GM23248 (cell line): ENCODE measurements at places on chromosomes 6 and 20. TPM values are rescaled to one million over a fixed set of nuclear protein-coding genes. Genes with fewer than 3 reads are reported as not detected.

DNA sequence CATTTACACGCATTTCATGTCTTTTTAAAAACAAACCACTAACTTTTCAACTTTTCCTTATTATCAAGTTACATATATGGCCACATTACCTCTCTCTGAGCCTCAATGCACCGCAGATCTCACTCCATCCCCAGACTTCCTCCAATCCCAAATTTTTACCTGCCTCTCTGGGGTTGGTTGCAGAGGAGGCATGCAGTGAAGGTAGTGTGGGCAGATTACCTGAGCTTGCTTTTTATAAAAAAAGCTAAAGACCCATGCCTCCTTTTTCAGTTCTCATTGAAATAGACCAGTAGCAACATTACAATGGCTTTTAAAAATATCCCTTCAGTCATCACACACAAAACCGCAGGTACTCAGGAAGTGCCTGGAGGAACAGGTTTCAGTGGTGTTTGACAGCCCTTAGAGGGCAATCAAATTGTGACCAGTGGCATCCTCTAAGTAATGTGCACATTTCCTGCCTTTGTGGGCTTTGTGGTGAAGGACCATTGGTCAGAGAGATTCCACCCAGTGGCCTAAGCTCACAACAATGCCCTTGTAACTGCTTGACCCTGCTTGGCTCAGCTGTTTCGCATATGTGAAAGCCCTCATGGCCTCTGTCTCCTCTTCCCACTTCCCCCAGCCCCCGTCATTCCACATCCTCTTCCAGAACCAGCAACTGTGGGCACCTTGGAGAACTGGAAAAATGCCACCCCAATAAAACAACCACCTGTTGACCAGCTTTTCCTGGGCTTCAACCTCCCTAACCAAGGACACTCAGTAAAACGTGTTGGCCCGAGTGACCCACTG is 30.2 kb upstream of the IL17A start:
- no peak for DNase-seq

- no peak for DNase-seq
Observed at GRCh38 chr6:139602577-139602976, 228.1 kb upstream of the CITED2 start.

GRCh38 chr6:117306227-117306790 is 41.0 kb downstream of the VGLL2 start:
- DNase-seq, result no peak

DNA sequence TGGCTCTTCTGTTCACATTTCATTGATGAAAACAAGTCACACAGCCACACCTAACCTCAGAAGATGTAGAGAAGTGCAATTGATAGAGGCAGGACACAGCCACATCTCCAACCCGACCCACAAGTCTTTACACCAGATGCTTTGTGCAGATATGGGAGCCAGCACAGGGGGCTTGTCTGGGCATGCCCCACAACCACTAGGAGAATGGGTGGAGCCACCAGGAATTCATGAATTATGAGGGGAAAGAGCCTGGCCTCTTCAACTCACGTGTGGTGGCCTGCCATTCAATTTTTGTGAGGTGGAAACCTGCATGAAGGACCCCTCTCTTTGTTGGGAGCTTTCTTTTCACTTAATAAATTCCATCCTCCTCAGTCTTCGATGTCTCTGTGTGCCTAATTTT is 79.1 kb downstream of the OGFRL1 start:
- no peak for DNase-seq

BACH2 gene
- not detected in 2 replicates for polyA plus RNA-seq

GRCh38 chr6:14718861-14719260 is 527.0 kb upstream of the JARID2 start:
- DNase-seq, result no peak

SPDEF gene
- not detected in 2 replicates for polyA plus RNA-seq

DNA sequence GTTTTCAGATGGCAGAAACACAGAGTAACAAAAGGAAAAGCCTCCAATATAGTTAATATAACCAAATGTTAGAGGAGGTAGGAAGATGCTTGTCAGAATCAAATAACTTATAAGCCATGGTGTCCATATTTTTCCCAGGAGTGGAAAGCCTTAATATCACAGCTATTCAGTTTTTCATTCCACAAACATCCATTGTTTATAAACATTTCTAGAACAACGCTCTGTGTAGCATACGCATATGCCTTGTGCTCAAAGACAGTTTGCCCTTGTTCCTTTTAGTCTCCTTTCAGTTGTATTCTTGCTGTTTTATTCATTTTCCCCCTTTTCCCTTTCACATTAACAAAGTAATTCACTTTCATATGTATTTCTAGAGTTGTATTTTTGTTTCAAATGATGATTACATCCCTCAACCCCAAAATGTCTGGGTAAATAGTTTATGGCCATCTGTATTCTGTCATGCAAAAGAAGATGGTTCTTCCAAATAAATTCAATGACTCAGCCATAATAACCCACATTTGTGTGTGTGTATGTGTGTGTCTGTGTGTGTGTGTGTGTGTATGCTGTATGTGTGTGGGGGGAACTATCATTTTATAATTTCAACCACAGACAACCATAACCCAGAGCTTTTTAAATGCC is 455.7 kb upstream of the SOX4 start:
- DNase-seq, result peak; percentile 15

DNA sequence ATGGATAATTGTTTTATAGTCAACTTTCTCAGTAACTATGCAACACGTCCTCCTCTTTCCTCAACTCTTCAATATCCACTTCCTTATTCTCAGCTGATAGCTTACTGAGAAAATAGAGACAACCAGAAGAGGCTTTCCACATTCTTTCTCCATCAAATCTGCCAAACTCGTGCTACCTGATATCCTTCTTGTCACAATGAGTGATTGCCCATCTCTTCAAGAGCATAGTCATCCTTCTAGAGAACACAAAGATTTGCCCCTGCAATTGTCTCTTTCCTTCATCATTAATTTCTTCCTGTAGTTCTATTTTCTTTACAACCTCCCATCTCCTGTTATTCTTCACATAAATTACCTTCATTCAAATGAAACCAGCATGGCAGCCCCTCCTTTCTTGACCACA is 75.9 kb upstream of the RGS17 start:
- no peak for DNase-seq
